ENCODE measurements at places on chromosomes 5 and 9.
A peak's percentile ranks its signal among the peaks of the same experiment; 100 is the strongest.

DNA sequence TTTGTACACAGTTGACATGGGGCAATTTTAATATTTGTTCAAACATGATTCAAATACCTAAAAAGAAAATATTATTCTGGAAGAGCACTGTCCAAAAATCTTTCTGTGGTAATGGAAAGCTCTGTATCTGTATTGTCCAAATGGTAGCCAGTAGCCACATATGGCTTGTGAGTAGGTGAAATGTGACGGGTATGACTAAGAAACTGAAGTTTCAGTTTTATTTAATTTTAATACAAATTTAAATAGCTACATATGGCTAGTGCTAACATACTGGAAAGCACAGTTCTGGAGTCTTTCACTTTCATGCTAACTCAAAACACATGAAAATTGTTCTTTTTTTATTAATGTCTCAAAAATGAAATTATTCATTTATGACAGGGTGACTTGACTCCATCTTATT, 132.6 kb downstream of the PLK2 start:
- DNase-seq = no peak

DNA sequence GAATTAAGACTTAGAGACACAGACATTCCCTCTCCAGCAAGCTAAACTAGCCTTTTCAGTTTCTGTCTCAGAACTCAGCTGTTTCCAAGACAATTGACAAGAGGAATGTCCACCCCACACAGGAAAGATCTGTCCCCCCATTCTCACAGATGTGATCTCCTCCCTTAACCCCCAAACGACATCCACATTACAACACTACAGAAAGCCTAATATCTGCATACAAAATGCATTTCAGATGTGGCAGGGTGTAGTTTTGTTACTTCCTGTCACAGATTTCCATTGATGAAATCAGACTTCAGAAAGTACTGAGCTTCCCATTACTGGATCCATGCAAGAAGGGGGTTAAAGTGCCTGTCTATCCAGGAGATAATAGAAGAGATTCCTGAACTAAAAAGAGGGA, 2.9 kb upstream of the ARSI start:
- DNase-seq = no peak

- DNase-seq = no peak
These were observed 160.9 kb downstream of the GIN1 start for GRCh38 chr5:102959055-102959454.

- no peak for DNase-seq
These were observed 173.1 kb downstream of the CACNA1B start for GRCh38 chr9:138050472-138051330.

GRCh38 chr5:116908537-116908936, 333.9 kb upstream of the SEMA6A start:
- DNase-seq = no peak

DNA sequence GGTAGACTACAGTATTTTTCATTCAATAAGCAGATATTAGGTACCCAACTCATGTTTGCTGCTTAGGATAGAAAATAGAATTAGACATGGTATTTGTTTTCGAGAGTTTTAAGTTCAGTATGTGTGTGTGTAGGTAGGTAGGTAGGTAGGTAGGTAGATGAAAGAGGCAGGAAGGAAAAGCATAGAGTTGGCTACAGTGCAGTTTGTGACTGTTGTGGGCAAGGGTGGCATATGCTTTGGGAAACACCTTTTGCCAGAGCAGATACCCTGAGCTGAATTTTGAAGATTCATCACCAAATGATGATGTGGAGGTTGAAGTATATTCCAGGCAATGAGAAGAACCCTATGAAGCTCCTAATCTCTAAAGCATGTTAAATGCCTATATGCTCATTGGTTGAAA, 20.0 kb upstream of the PCSK5 start:
- no peak for DNase-seq

- DNase-seq = no peak
These were observed 12.4 kb downstream of the SLC36A1 start for GRCh38 chr5:151459680-151460324.

DNA sequence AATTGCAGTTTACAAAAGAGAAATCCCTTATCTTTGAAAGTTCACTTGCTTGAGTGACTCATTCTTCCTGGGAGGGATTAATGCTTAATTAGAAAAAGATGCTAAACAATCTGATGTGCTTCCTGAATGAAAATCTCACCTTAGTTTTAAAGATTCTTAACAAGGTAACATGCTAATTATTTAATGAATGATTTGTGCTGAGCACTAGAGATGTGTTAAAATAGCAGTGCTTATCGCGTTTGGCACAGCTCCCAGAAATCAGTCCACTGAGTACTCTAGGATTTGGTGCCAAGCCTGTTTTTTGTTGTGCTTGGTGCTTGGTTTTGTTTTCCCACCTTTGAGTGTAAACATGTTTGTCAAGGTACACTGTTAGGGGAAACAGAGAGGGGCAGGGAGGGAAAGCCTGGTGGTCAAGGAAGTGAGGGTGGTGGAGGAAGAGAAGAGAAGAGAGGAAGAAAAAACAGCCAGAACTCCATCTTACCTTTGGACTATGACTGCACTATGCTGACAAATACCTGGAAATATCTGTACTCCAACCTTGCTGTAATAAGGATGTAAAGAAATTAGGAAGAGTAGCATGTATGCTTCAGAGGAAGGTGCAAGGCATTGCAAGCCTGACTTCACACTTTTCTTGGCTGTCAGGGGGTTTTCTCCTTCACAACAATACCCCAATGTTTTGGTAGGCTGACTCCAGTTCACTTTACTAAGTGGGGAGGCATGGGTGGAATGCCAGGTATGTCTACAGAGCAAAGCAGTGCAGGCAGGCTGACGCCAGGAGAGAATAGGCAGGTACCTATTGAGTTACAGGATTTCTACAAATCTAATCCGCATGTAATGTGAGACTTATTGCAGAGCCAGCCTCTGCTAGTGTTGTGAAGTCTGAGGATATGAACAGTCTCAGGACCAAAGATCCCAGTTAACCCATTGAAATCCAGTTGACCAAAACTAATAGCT, 157.2 kb upstream of the ISL1 start:
- no peak for DNase-seq

GRCh38 chr9:104855807-104856206, 72.1 kb downstream of the ABCA1 start:
- DNase-seq = no peak

- no peak for DNase-seq
These were observed 18.4 kb downstream of the MSANTD3 start for GRCh38 chr9:100445161-100445902.

DNA sequence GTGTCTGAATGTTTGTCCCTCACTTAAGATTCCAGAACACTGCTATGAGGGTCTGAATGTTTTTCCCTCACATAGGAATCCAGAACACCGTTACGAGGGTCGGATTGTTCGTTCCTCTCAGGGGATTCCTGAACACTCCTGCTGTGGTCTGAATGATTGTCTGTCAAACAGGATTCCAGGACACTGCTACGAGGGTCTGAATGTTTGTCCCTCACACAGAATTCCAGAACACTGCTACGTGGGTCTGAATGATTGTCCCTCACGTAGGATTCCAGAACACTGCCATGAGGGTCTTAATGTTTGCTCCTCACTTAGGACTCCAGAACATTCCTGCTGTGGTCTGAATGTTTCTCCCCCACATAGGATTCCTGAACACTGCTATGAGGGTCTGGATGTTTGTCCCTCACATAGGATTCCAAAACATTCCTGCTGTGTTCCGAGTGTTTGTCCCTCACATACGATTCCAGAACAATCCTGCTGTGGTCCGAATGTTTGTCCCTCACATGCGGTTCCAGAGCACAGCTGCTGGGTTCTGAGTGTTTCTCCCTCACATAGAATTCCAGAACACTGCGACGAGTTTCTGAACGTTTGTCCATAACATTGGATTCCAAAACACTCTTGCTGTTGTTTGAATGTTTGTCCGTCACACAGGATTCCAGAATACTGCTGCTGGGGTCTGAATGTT, 199.5 kb downstream of the FOXD4L6 start:
- no peak for DNase-seq

DNA sequence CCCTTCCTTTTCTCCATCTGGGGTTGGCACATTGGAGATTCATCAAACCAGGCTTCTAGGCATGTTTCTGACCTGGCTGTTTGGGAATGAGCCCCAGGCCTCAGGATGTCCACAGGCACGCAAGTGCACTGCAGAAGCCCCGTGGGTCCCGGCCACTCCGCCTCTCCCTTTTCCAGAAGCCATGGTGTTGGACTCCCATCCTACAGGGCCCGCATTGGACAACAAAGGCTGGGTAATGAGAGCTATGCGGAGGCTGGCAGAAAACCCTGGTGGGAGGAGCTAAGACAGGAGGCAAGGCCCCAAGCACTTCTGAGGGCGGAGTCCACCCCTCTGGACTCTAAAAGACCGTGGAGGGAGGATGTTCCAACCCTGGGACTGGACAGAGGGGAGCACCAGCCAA, 160.6 kb downstream of the OLFM1 start:
- no peak for DNase-seq

GRCh38 chr5:86929123-86929766, 311.5 kb downstream of the COX7C start:
- no peak for DNase-seq

GRCh38 chr9:32322622-32323021, 61.8 kb upstream of the ACO1 start:
- no peak for DNase-seq

DNA sequence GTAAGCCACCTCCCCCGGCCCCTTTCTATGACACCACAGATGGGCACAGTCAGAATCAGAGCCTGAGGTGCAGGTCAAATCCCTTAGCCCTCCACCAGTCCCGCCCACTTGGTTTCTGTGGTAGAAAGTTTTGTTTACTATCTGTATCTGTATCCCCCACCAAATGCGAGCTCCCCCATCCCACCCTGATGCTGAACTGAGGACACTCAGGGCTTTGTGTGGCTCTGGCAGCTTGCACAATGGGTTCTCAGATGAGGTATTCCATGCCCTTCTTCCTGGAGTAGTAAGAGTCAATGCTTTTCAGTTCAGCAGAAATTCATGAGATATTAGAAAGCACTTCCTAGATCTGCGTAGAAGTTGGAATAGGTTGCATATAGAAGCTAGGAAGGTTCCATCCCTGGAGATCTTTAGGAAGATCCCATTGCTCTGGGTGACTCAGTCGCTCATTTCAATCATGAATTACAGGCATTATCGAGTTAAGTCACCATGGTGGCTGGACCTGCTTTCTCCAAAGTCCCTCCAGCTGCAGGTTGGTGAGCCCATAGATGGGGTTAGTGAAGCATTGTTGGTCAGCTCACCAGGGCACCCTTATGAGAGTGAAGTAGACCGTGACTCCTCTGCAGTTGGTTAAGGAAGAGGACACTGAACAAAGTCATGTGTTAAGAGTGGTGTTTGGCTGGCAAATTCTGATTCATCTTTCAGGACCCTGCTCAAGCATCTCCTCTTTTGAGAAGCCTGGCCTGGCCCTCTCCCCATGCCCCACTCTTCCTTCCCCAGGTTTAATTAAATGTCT, 10.6 kb upstream of the KCNIP1 start:
- DNase-seq = no peak

GRCh38 chr5:56328753-56329560, 95.8 kb upstream of the ANKRD55 start:
- no peak for DNase-seq

- no peak for DNase-seq
These were observed 5.3 kb downstream of the PRDM6 start for GRCh38 chr5:123094237-123094918.

- DNase-seq = no peak
These were observed 148.7 kb upstream of the ERCC6L2 start for GRCh38 chr9:95726756-95727155.

- no peak for DNase-seq
These were observed 10.1 kb downstream of the CAMK2A start for GRCh38 chr5:150279330-150280020.

- peak; percentile 79 for DNase-seq
These were observed 8.7 kb downstream of the CCL21 start for GRCh38 chr9:34701023-34701768.

- no peak for DNase-seq
These were observed 40.4 kb upstream of the HAND1 start for GRCh38 chr5:154518438-154518867.

- no peak for DNase-seq
These were observed 473.4 kb downstream of the NTRK2 start for GRCh38 chr9:85142968-85143367.

GRCh38 chr5:170471551-170472178, 32.2 kb upstream of the KCNIP1 start:
- no peak for DNase-seq

DNA sequence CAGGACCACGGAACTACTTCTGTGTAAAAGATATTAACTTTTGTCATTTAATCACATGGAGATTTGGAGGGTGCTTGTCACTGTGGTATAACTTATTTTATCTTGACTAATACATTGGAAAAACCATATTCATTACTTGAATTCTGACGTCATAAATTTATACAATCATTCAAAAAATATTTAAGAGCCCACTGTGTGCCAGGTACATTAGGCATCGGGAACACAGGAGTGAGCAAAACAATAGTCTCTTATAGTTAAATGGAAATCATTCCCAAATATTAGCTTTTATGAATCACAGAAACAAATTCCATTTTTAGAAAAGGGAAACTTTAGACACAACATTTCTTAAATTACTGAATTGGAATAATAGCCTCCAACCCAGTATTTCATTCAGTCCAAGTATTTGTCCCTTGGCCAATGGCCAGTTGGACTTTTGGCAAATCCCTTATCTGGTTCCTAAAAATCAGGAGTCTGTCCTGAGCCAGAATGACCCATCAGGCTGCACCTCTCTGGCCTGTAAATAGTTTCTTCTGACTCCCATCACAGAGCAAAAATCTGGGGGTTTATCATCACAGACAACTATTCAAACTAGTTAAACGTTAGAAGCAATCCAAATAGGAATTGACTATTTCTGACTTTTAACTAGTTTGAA, 104.3 kb upstream of the FSTL4 start:
- DNase-seq = no peak

DNA sequence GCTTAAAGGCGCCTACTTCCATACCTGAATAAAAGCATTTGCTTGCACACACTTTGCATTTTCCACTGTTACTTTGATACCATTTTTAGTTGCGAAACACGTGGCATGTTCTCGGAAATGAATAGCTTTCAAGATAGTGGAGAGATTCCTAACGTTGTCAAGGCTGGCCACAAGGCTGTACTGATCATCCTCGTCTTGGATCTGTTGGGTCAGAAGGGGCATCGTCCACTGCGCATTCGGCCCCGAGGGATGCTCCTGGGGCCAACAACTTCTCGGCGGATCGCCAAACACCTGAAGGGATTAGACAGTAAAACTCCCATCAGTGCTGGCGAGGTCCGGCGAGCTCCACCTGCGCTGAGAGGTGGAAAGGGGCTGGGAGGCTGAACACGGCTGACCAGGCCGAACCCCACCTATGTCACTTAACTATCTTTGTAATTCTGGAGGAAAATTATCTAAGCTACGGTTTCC, 599 bp downstream of the RAD1 start:
- no peak for DNase-seq

DNA sequence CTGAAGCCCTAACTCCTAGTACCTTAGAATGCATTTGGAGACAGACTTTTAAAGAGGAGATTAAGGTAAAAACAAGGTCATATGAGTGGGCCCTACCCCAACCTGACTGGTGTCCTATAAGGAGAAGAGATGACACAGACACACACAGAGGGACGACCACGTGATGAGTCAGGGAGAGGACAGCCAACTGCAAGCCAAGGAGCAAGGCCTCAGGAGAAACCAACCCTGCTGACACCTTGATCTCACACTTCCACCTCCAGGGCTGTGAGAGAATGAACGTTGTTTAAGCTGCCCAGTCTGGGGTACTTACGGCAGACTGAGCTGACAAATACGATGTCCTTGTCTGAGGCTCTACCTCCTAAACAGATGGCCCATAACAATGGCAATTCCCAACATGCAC, 93.6 kb downstream of the ROR2 start:
- peak; percentile 5 for DNase-seq

- DNase-seq = no peak
These were observed 455.4 kb downstream of the SEMA5A start for GRCh38 chr5:9090381-9091026.

- no peak for DNase-seq
These were observed 966.5 kb upstream of the TYRP1 start for GRCh38 chr9:11726659-11727058.

All from stimulated activated CD4-positive, alpha-beta T cell treated with anti-CD3 and anti-CD28 coated beads, TNF-alpha, amount 100 ng/mL, for 48 hours (primary cell).